ENCODE measurements at places on chromosomes 5 and 9.

- DNase-seq = no peak
These were observed 130.6 kb upstream of the EPB41L4A start for GRCh38 chr5:112549605-112550166.

DNA sequence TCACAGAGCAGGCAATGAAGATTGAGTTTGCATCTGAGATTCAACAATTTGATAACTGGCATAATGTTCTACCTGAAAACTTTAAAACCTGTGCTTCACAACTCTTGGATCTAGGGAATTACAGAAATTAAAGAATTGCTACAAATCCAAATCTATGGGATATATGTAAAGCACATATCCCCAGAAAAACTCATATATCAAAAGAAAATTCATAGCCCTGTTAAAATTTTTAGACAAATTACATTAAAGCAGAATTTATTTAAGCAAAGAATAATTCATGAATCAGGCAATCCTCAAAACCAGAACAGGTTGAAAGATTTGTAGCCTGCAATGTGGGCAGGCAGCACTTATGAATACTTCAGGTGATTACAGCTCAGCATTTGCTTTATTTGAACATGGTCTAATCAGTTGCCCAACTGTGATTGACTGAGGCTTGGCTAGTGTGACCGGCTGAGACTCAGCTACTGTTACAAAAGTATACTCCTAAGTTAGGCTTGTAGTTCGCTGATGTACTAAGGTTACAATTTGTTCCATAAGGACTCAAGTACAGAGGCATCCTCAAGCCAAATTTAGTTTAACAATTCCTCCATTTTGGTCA is 10.3 kb upstream of the UBTD2 start:
- DNase-seq = no peak

- no peak for DNase-seq
These were observed 18.8 kb upstream of the ENHO start for GRCh38 chr9:34541540-34541939.

GRCh38 chr9:975740-976257 is 656 bp upstream of the DMRT3 start:
- no peak for DNase-seq

DNA sequence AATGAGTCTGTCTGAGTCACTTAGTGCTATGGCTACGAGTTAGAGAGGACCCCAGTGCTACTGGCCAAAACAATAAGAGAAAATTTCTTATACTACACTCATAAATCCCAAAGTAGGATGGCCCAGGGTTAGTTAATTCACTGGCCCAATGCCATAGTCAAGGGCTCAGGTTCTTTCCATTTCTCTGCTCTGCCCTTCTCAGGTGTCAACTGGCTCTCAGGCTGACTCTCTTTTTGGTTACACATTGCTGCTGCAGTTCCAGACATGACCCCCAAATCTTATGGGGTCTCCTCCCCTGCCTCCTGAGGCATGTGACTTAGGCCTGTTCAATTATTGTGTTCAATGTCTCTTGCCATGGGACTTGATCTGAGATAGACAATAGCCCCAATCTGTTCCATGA is 70.4 kb downstream of the ARHGEF37 start:
- no peak for DNase-seq

DNA sequence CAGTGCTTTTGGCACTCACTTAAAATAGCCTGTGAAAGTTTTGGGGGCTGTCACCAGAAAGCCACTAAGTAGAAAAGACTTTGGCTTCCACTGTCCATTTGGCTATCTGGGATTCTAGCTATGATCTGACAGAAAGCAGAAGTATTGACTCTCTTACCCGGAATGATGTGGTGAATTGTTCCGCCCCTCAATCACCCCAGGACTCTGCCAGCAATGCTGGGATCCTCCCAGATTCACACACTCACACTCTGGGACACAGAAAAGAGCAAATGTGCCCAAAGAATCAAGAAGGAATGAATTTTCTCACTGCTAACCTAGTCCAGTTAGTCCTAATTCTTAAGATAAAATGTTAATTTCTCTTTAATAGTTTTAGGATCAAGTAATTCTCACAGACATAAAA is 576.9 kb downstream of the BNC2 start:
- DNase-seq = no peak

DNA sequence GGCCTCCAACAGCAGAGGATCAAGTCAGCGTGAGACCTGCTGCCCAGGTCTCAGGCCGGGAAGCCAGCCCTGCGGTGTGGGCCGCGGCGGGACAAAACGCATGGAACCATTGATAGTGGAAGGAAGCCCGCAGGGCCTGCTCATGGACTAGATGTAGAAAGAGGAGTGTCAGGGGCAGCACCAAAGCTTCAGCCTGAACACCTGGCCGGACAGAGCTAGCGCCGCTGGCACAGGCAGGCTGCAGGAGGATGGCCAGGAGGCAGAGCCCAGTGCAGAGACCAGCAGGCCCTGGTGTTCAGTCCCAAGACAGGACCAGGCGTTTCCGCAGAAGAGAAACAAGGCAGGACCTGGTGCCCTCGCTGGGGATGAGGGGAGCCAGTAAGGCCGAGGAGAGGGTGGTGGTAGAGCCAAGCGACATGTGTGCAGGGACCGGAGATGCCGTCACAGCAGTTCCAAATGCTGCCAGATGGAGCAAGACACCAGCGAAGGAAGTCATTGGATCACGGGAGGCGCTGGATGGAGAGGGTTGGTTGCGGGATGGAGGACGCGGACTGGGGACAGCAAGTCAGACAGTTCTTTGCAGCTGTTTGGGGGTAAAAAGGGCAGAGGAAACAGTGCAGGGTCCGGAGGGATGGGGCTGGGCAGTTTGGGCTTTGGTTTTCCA is 42.1 kb upstream of the OLFM1 start:
- DNase-seq = no peak

- DNase-seq = no peak
These were observed 86.8 kb downstream of the PTPRD start for GRCh38 chr9:10525972-10526371.

DNA sequence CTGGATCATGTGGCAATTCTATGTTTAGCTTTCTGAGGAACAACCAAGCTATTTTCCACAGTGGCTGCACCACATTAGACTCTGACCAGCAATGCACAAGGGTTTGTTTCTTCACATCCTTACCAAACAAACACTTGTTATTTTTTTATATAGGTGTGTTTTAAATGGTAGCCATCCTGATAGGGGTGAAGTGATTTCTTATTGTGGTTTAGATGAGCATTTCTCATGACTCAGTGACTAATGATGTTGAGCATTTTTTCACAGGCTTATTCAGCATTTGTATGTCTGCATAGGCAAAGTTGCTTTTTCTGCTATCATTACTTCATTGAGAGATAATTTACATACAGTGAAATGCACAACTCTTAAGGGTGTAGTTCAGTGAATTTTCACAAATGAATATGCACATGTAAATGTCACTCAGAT is 36.0 kb downstream of the ANKRD33B start:
- no peak for DNase-seq

- DNase-seq = no peak
These were observed 3.2 kb downstream of the IFNA8 start for GRCh38 chr9:21412107-21412506.

GRCh38 chr9:34454571-34455065 is 3.8 kb downstream of the FAM219A start:
- no peak for DNase-seq

DNA sequence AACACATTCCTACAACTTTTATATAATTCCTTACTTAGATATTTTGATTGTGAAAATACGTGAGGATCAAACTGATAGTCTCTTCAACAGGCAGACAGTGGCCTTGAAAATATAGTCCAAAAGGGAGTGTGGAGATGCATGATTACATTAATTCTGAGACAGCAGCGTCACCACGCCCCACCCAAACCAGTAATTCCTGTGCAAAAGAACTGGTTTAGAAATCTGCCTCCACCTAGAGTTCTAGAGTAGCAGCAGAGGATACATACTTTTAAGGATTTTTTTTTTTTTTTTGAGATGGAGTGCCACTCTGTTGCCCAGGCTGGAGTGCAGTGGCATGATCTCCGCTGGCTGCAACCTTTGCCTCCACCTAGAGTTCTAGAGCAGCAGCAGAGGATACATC is 1.6 kb upstream of the TUT7 start:
- no peak for DNase-seq

- DNase-seq = no peak
These were observed 24.6 kb downstream of the RFK start for GRCh38 chr9:76369583-76369982.

DNA sequence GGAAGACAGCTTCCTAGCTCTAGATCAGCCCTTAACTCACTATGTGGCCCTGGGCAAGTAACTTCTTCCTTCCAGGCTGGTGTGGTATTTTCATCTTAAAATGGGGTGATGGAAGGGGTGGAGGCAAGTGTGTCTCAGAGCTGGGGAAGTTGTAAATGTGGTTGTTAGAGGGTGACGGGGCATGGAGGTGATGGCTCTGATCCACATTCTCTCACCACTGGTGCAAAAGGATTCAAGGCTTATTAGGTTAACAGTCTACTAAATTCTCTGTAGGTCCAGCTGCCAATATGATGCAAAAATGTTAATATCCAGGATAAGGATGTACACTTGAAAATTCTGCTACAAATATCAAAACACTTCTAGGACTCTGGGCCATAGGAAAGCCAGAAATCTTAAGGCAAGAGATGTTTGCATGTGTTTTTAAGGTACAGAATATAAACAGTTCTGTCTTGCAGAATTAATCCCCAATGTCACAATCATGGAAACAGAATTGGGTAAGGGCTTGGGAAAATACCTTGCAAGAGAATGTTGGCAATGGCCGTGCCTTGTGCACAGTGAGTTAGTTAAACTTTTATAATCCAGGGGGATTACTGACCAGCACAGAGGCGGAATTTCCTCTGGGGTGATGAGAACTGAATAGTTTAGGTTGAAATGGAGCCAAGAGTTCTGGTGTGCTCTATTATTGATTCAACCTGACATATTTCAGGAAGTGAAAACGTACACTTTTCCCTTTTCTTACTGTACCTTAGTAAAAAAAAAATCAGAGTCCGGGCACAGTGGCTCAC is 19.8 kb downstream of the TNFSF15 start:
- DNase-seq = no peak

DNA sequence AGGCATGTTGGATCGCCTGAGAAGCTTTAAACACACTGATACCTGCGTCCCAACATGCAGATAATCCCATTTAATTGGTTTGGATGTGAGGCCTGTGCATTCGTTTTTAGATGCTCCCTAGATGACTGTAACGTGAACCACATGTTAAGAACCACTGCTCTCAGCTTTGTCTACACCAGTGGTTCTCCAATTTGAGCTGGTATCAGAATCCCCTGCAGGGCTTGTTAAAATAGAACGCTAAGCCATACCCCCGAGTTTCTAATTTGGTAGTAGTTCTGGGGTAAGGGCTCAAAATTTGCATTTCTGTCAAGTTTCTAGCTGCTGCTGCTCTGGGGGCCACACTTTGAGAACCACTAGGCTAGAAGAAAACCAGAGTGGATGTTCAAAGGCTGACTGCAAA is 74.7 kb downstream of the S1PR3 start:
- DNase-seq = no peak

DNA sequence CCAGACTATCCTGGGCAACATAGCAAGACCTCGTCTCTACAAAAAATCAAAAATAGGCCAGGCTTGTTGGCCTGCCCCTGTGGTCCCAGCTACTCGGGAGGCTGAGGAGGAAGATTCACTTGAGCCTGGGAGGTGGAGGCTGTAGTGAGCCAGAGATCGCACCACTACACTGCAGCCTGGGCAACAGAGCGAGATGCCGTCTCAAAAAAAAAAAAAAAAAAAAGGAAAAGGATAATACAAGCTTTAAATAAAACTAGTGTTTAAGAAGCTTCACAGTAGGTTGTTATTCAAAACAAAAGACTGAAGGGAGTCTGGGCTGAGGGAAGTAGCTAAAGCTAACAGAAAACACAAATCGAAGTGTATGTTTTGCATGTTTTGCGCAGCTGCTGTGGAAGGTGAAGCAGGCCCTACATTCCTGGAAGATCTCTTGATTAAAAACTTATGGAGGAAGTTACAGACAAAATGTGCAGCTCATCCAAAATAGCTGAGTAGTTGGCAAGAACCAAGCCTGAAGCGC is 581 bp upstream of the C9orf40 start:
- no peak for DNase-seq

GRCh38 chr5:74673011-74673790 is 11.8 kb upstream of the HEXB start:
- DNase-seq = no peak

GRCh38 chr9:9337129-9337528 is 1275.7 kb downstream of the PTPRD start:
- no peak for DNase-seq

GRCh38 chr5:178123966-178124925 is 6.6 kb upstream of the RMND5B start:
- DNase-seq = no peak

GRCh38 chr5:32384621-32385020 is 59.9 kb downstream of the ZFR start:
- DNase-seq = no peak

GRCh38 chr5:62168506-62169281 is 137.3 kb upstream of the KIF2A start:
- no peak for DNase-seq

GRCh38 chr5:57911438-57911837 is 428.8 kb upstream of the ACTBL2 start:
- DNase-seq = no peak

GRCh38 chr5:138212828-138213160 is 329 bp downstream of the CDC23 start:
- no peak for DNase-seq

GRCh38 chr5:158898185-158899177 is 201.2 kb downstream of the EBF1 start:
- no peak for DNase-seq

DNA sequence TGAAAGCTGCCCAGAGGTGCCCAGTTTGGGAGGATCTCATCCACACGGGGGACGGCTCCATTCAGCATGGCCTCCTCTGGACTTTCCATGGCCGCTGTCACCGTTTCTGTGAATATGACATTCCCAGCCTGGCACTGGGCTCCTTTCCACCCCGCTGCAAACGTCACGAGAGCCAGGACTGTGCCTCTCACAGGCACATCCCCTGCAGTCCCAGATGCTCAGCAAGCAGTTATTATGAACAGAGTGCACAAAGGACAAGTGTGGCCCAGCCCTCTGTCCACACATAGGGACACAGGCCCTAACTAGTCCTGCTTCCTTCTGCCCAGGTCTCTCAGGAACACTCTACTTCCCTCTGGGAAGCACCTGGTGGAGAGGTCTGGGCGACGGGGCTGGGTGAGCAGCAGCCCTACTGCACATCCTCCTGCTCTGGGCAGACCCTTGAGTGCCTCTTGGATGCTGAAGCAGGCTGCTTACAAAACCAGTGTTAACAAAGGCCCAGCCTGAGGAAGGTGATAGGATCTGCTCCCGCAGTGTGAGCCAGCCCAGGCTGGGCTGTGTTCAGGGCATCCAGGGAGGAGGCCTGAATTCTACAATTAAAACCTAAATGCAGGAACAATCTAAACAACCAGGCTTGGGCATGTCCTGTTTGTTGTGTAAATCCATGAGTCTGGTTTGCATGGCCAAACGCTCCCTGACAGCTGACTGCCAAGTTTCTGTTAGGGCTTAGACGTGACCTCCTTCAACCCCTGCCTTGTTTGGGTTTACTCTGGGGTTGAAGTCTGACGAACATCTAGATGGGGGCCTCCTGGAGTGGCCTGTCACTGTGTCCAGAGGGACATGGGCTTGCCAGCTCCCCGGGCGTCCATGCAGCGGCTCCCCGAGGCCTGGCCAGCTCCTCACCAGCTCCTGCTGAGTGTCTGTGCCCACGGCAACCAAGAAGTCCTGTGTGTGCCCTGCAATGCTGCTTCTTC is 269.8 kb downstream of the GADD45G start:
- DNase-seq = no peak
